ENCODE measurements at places on chromosomes 16 and 17. TPM values are rescaled to one million over a fixed set of nuclear protein-coding genes. Genes with fewer than 3 reads are reported as not detected.

The RHBDL3 gene
- total RNA-seq = 0.11 TPM

The SPATA20 gene
- total RNA-seq = 55.0 TPM

The FBXL16 gene
- total RNA-seq = 0.32 TPM

The SGCA gene
- total RNA-seq = 13.0 TPM

The NPIPA2 gene
- total RNA-seq = 9.0 TPM

The RGS9 gene
- total RNA-seq = 4.0 TPM

The CEP295NL gene
- total RNA-seq = 7.3 TPM

The CKLF gene
- total RNA-seq = 42.5 TPM

The SLC35G6 gene
- not detected for total RNA-seq

The TBC1D3E gene
- not detected for total RNA-seq

The FOXJ1 gene
- 0.13 TPM for total RNA-seq

The TBC1D3C gene
- not detected for total RNA-seq

The UTS2R gene
- total RNA-seq = not detected

The ANKRD40CL gene
- not detected for total RNA-seq

The SBK1 gene
- total RNA-seq = 5.0 TPM

The KRT39 gene
- total RNA-seq = not detected

The MTSS2 gene
- total RNA-seq = 169 TPM

The CDR2L gene
- total RNA-seq = 21.4 TPM

The GAS2L2 gene
- total RNA-seq = not detected

The HBA1 gene
- total RNA-seq = not detected

The SLFN12L gene
- total RNA-seq = not detected

The SMIM36 gene
- total RNA-seq = not detected

The VAT1 gene
- 505 TPM for total RNA-seq

The CCL2 gene
- total RNA-seq = 50.3 TPM

The RBFOX1 gene
- not detected for total RNA-seq

The HOXB5 gene
- total RNA-seq = not detected

The CRYM gene
- total RNA-seq = not detected

The CHST4 gene
- total RNA-seq = not detected

The PLA2G10 gene
- not detected for total RNA-seq

The SYNRG gene
- 51.9 TPM for total RNA-seq

The SPATA32 gene
- 0.18 TPM for total RNA-seq

The CFAP119 gene
- total RNA-seq = 9.7 TPM

The ODAD4 gene
- 1.9 TPM for total RNA-seq

The CX3CL1 gene
- total RNA-seq = 2.3 TPM

The NRN1L gene
- total RNA-seq = 1.5 TPM

The FOXO3B gene
- 9.6 TPM for total RNA-seq

The BANP gene
- total RNA-seq = 19.5 TPM

All from osteocyte (in vitro differentiated cells).